Hippocampal formation (tissue), 2 donors: ENCODE measurements at places on chromosomes 3 and 15.

DNA sequence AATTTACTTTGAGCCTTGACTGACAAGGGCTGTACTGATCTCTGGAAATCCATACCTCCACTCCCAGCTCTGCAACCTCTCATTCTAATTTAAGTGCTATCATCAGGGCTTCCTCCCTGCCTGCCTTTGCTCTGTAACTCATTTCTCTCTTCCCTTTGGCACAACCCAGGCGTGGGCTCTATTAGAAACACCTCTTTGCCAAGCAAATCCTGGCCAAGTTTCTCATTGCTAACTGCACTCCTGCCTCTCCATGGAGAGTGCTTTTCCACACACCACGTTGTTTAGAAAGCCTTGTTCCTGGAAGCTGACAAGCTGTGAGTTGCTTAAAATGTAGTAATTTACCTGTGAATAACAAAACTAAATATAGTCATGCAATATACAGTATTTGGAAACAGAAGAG lies 20.1 kb upstream of the FSTL1 start:
- DNase-seq, result peak; percentile 30

DNA sequence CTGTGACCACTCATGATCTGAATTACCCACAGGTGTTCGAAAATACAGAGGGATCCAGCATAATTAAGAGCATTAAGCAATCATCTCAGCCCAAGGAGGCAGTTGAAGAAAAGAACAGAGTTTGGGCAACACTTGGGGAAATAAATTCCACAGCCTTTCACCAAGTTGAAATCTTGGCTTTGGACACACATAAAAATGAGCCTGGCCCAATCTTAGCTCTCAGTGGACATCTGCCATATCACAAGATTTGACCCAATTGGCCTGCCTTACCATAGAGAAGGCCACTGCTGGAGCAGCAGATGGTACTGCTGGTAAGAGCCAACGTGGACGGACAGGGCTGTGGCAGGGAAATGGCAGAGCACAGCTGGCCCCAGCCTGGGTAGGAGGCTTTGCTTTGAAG lies 13.0 kb downstream of the FOXP1 start:
- no peak for DNase-seq

- no peak for DNase-seq
Observed at GRCh38 chr3:42613462-42613861, 13.0 kb downstream of the NKTR start.

GRCh38 chr15:38532728-38533127 lies 31.9 kb downstream of the RASGRP1 start:
- DNase-seq, result no peak

DNA sequence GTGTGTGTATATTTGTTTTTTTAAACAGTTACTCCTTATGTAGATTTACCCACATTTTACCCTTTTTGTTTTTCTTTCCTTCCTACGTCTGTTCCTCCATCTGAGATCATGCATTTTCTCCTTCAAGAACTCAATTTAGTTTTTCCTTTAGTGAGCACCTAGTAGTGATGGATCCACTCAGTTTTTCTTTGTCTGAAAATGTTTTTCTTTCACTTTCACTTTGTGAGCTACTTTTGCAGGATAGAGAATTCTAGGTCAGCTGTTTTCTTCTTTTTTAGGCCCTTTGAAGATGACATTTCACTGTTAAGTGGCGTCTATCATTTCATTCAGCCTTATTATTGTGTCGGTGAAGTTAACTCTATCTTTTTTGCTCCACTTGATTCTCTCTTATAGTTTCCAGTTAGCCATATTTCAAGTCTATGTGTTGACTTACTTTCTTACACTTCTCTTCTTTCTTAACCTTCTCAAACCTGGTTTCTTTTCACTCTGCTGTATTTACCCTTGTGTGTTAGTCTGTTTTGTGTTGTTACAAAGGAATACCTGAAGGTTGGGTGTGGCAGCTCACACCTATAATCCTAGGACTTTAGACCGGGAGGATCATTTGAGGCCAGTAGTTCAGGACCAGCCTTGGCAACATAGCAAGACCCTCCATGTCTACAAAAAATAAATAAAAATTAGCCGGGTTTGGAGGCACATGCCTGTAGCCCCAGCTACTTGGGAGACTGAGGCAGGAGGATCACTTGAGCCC lies 55.8 kb downstream of the PRKCI start:
- no peak for DNase-seq

DNA sequence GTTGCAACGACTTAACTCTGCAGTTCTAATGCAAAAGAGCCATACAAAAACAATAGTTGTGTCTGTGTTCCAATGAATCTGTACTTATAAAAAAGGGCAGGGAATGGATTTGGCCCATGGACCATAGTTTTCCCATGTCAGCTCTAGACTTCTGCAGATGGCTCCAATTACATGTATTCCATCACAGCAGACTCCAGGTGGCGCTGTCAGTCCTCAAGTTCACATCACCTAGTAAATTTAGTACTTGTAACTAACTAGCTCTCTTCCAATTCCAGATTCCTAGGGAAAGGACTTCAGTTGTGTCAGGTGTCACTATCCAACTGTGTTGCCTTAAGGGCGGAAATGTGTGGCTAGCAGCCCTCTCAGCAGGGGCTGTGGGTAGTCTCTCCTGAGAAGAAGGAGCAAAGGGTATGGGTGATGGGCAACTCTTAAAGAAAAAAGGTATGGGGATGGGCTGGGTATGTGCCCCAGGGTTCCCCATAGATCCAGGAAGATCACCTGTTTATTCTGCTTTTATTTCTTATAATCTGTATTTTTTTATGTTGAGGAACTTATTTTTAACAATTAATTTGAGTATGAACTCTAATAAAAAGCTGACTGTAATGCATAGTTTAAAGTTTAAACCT lies 36.2 kb downstream of the BBS4 start:
- peak; percentile 40 for DNase-seq

DNA sequence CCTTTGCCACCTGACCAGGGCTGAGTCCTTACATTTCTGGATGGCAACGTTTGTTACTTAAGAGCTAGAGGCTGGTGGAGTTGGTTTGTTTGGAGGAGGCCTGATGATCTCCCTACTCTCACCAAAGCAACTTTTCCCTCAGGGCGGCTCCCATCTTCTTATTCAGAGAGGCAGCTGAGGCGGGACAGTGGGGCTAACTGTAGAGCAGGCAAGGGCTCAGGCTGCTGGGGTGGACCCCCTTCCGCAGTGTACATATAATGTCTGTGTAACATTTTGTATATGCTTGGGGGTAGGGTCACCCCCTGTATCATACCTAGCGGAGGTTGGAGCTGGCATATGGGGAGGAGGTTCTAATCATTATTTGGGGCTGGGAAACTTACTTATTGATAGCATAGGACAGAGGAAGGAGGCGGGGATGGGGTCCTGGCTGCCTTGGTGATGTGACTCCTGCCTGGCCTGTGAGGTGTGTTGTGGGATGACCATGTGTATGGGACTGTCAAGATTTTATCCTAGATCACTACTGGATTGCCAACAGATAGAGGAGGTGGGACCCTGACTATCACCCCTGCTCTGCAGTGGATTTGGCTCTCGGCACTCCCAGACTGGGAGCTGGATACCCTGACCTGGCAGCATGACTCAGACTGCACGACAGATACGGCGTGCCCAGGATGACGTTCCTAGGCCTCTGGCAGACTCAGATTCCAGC lies 52.5 kb upstream of the UBE2Q2 start:
- no peak for DNase-seq

GRCh38 chr15:36007699-36008098 lies 461.7 kb upstream of the DPH6 start:
- no peak for DNase-seq

GRCh38 chr3:72655723-72656122 lies 192.5 kb downstream of the SHQ1 start:
- no peak for DNase-seq

DNA sequence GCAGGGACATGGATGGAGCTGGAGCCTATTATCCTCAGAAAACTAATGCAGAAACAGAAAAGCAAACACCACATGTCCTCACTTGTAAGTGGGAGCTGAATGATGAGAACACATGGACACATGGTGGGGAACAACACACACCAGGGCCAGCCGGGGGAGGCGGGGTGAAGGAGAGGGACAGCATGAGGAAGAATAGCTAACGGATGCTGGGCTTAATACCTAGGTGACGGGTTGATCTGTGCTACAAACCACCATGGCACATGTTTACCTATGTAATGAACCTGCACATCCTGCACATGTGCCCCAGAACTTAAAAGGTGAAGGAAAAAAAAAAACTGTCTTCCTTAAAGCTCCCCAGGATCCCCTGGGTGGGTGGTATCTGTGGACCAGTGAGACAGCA lies 87.1 kb downstream of the ADAMTS17 start:
- DNase-seq, result no peak

GRCh38 chr15:90650117-90650955 lies 66.8 kb upstream of the BLM start:
- DNase-seq, result no peak

DNA sequence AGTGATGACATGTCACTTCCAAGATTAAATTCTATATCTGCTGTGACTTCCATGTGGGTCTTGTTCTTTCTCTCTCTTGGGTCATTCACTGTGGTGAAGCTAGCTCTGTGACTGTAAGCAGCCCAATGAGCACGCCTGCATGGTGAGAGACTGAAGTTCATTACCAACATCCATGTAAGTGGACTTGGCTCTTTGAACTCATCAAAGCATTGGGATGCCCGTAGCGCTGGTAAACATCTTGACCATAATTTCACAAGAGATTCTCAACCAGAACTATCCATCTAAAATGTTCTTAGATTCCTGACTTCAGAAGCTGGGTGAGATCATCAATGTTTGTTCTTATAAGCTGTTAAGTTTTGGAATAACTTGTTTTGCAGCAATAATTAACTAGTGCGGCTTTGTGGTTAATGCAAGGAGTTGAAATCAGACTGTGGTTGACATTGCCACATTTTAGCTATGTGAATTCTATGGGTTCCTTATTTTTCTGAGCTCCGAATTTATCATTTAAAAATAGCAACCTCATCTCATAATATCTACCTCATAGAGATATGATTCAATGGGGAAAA lies 31.6 kb upstream of the LRRC3B start:
- DNase-seq, result no peak

GRCh38 chr3:43152649-43153048 lies 46.8 kb upstream of the POMGNT2 start:
- no peak for DNase-seq

DNA sequence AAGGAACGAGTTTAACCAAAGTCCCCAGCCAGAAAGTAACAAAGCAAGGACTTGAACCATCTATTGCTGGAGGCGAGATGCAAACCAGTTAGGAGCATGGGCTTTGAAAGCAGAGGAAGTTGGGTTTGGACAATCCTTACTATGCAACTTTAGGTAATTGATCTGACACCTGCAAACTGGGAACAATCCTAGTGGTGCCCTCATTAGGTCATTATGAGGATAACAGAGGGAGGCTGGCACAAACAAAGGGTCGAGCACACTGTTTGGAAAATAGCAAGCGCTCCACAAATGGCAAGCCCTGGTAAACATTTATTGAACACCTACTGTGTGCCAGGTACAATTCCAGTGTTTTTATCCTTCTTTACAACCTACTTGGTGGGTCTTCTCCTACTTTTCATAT lies 45.6 kb downstream of the WNT5A start:
- DNase-seq, result no peak

DNA sequence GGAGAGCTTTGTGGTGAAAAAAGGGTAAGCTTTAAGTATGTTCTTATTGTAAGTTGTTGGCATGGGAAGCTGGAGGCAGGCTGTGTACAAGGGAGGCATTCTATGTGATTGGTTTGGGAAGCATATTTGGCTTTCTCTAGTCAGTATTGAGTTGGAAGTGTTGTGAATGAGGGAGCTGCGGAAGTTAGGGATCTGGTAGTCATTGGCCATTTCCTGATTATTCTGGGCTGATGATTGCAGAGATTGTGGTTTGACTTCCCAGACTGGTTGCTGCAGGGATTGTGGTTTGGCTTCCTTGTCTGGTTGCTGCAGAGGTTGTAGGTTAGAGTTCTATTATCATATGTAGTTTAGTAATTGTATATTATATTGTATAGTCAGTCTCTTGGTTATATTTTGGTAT lies 21.0 kb downstream of the STXBP5L start:
- DNase-seq, result no peak

DNA sequence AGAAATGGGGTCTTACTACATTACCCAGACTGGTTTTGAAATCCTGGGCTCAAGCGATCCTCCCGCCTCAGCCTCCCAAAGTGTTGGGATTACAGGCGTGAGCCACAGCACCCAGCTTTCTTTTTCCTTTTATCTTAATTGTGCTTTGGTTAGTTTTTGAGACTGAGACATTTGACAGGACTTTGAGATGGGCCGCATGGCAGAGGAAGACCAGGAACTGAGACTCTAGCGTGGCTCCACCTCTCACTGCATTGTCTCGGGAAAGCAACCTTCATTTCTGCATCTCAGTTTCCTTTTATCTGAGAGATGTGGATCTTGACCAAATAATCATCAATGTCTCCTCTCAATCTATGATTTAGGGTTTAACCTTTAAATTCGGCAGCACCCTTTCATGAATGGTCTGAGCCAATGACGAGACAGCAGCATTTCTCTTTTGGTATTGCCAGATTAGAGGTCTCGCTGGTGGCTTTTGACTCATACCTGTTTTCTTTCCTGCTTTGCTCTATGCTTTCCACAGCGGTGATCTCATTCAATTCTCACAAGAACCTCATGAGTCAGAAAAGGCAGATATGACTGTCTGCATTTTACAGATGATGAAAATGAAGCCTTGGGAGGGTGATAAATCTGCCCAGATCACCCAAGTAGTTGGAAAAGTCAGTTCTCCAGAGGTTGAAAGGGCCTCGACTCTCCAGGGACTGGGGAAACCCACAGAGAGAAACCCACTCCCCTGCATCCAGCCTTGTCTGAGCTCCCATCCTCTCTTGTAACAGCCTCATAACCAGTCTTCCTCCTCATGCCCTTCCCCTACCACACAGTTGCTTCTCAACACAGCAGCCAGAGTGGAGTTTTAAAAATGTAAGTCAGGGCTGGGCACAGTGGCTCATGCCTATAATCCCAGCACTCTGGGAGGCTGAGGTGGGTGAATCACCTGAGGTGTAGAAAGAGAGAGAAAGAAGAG lies 84.8 kb upstream of the FOXB1 start:
- DNase-seq, result no peak

DNA sequence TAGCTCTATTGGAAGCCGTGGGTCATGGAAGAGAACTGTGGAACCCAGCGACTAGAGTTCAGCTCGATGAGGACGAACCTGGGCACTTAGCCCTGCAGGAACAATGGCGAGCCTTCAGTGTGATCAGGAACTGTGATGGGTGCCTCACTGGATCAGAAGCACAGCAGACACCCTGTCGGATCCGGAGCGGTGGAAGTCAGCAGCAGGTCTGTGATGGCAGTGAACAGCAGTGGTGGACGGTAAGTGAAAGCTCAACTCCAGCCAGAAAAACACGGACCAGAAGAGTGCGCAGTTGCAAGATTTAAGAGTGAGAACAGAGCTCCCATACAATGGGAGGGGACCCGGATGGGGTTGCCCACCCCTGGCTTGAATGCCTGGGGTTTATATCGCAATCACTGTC lies 282.2 kb downstream of the NSUN3 start:
- DNase-seq, result no peak

DNA sequence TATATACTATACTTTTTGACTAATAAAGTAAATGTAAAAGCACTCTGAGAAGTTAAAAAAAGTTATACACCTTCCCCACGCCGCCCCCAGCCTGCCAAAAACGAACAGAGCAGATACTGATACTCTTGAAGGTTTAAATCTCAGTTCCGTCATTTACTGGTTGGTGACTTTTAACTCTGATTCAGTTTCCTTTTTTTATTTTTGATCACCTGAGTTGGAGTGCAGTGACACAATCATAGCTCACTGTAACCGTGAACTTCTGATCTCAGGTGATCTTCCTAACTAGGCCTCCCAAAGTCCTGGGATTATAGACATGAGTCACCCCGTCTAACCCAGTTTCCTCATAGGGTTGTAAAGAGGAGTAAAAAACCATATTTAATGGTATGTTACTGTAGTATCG lies 3.3 kb upstream of the TIPIN start:
- DNase-seq, result no peak

- DNase-seq, result no peak
Observed at GRCh38 chr15:92907229-92907628, 7.1 kb downstream of the CHD2 start.
